ENCODE measurements at places on chromosomes 6 and 20.

- no peak for DNase-seq
These were observed 66.1 kb upstream of the EMILIN3 start for GRCh38 chr20:41432746-41433145.

DNA sequence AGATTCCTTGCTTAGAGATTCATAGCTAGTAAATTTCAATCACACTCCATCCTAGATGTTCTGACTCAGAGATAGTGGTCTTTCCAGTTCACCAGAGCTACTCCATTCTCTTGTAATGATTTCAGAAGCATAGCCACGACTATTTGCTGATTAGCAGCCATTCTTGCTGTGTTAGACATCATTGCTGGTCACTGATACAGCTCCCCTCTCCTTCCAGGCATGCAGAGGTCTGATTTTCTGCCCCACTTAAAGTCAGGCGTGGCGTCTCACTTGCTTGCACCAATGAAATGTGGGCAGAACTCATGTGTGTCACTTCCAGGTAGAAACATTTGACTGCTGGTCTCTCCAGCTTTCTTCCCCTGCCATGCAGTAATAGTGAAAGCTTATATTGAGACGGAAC lies 168.9 kb upstream of the JARID2 start:
- no peak for DNase-seq

GRCh38 chr6:163099621-163100171 lies 314.8 kb upstream of the QKI start:
- DNase-seq: no peak

GRCh38 chr6:169251371-169251802 lies 2.3 kb downstream of the THBS2 start:
- no peak for DNase-seq

- no peak for DNase-seq
These were observed 6.2 kb downstream of the TREML1 start for GRCh38 chr6:41147917-41148316.

DNA sequence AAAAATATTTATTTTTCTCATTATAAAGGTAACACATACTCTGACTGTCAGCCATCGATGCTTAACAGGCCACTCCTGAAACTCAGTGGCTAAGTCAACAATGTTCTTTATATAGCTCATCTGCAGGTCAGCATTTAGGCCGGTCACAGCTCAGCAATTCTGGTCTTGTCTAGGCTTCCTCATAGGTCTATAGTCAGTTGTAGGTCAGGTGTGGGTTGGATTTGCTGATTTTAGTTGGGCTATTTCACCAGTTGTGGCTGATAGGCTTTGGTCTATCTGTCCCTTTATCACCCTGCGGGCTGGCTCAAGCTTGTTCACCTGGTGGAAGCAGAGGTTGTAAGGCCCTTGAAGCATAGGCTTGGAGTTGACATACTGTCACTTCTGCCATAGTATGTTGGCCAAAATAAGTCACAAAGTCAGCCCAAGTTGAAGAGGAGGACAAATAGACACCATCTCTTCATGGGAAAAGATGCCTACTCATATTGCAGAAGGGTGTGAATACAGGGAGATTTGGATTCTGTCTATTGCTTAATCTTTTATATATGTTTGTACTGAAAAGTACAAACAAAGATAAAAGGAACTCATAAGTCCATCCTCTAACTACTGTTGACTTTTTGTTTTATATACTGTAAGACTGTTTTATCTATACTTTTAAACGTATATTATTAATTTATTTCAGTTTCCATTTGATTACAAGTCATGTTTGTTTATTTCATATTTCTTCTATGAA lies 75.0 kb downstream of the BCKDHB start:
- DNase-seq: no peak

DNA sequence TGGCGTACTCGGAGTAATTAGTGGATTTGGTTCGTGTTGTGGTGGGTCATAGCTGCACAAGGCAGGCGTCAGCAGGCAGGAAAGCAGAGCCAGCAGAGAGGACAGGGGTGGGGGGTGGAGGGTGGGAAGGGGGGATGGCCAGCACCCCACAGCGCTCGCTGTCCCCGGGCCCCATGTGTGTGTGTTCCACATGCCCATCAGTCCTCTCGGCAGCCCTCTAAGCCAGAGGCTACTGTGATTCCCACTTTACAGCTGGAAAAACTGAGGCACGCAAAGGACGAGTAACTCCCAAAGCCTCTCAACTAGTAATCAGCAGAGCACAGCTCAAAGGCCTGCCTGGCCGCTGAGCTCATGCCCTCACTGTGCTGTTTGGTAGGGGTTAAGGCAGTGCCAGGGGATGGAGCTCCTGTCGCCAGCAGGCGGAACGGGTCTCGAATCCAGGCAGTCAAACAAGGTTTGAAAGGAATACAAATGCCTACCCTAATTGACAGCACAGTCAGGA lies 175.2 kb downstream of the ZDHHC14 start:
- DNase-seq: no peak

- no peak for DNase-seq
These were observed 29.0 kb downstream of the MAS1 start for GRCh38 chr6:159919800-159920199.

DNA sequence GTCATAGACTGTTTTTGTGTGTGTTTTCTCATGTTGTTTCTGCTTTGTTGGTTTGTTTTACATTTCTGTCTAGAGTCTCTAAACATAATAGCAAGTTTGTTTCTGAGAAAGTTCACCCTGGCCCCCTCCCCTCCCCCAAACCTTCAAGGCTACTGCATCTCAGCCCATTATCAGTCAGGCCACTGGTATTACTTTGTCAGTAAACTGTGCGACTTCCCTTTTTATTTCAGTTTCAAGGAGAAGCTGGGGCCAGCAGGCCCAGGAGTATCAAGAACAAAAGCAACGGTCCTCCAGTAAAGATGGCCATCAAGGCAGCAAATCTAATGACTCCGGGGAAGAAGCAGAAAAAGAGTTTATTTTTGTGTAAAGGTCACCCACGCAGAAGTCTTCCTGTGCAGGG lies 32.8 kb upstream of the SCGN start:
- DNase-seq: no peak

DNA sequence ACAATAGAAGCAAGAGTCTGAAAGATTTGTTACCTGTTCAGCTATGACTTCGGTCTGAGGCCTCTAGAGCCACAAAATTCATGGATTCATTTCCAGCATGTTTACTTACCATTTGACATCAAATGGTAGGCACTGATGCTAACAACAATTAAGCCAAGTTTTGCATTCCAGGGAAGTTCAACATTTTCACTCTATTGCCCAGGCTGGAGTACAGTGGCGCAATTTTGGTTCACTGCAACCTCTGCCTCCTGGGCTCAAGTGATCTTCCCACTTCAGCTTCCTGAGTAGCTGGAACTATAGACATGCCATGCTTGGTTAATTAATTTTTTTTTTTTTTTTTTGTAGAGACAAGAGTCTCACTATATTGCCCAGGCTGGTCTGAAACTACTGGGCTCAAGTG lies 114.1 kb upstream of the SGK1 start:
- DNase-seq: no peak

DNA sequence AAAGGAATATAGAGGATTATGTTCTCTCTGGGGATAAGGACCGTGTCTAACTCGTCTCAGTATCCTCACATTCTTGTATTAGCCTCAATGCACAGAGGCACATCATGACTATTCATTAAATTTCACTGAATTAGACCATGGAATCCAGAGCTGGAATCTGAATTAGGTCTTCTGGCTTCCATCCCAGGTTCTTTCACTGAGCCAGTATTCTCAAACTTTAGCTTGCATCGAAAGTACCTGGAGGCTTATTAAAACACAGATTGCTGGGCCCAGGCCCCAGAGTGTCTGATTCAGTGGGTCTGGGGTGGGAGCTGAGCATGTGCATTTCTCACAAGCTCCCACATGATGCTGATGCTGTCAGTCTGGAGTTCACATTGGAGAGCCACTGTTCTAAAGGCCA lies 142.0 kb downstream of the UST start:
- DNase-seq: no peak

- no peak for DNase-seq
These were observed 18.8 kb downstream of the ZKSCAN3 start for GRCh38 chr6:28368522-28368921.

- no peak for DNase-seq
These were observed 225.5 kb downstream of the BCKDHB start for GRCh38 chr6:80331974-80332373.

DNA sequence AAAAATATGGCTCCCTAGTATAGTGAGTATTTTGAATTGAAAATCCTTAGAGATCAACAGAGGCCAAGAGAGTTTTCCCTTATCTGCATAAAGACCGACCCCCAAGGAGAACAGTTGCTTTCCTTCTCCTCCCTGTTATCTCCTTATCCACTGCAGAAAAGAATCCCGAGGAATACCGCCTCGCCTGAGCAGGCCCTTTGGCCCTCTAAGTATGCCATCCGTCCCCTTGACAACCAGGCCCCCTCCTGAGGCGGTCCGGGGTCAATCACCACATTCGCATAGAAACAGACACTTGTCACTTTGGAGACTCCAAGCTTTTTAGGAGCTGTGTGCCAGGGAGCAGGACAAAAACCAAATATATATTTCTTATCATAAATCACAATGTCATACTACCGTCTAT lies 15.9 kb upstream of the GGTLC1 start:
- DNase-seq: no peak

DNA sequence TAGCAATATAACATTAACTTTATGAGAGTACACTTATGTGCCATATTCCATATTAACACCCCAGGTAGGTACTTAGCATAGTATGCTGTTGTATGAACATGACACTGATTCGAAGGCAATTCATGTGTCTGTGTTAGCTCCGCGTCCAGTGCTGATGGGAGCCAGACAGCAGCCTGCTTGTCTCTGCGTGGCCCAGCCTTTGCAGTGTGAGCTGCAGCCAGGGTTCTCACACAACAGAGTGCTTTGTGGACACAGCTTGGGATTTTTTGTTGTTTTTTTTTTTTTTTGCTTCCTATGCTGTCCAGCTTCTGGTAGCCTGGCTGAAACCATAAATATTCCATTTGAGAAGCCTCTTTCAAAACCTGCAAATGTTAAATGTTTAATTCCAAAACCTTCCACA lies 350.9 kb downstream of the SMOC2 start:
- no peak for DNase-seq

- no peak for DNase-seq
These were observed 1252.8 kb upstream of the GJE1 start for GRCh38 chr6:140879946-140880345.

DNA sequence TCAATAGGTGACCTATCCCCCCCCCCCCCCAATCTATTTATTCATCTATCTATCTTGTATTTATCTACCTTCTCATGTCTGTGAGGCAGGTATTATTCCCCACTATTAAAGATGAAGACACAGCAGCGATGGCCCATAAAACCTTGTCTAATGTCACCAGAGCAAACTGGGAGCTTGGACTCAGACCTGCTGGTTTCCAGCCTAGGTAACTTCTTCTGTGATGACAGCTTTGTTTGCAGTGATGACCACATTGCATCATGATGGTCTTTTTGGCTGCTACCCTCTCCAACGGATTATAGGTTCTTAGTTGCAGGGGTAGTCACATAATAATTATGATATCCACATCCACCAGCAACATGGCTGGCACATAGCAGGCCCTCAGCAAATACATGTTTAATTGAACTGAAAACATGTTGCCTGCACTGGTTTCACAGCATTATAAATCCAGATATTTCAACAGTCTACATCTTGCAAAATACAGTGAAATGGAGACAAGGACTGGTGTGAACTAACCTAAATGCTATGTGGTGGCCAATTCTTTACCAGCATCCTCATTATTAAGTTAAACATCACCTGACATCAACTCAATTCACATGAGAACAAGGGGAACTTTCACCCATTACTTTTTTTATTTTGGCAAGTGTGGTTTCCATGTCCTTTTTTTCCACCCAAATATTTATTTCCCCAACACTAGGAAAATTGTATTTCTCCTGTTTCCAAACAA lies 712.5 kb upstream of the NRSN1 start:
- DNase-seq: no peak

DNA sequence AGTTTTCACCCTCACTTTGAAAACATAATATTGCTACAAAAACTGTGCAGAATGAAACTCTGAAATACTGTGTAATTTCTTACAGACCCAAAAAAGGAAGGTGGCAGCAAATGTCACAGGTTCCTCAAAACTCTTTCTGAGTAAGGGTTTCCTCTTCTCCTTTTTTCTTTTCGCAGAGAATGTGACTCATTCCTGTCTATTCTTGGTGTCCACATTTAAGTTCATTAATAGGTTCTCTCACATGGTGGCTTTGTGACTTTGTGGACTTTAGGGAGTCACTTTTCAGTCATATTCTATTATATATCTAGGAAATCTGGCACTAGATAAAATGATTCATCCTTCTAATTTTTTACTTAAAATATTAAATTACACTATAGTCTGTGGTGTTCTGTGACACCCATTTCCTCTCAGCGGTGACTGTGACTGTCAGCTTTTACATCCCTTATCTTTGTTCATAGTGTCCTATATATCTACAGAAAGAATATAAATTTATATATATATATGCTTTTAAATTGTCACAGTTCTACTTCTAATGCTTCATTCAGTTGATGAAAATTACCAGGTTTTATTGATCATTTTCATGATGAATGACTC lies 126.8 kb upstream of the HCRTR2 start:
- DNase-seq: no peak

GRCh38 chr6:139877828-139878405 lies 503.5 kb upstream of the CITED2 start:
- DNase-seq: no peak

- no peak for DNase-seq
These were observed 51.4 kb downstream of the TGM2 start for GRCh38 chr20:38113401-38114325.

DNA sequence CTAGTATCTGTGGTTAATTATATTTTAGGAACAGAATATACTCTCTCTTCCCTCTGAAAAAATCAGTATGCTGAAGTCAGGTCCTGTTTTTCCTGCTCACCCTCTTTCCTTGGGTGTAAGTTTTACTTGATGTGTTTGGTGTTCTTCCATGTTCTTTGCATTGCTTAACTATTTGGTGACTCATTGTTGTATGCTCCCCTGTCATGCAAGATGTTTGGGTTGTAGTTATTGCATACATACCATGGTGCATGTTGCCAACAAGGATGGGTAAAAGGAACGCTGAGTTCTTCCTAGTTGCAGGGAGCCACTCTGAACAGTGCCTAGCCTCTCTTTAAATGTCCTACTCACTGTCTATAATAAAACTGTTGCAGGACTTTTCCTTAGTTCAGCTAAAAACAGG lies 207.9 kb upstream of the LAMP5 start:
- no peak for DNase-seq

All from stimulated activated naive CD8-positive, alpha-beta T cell treated with anti-CD3 and anti-CD28 coated beads, Interleukin-15, amount 100 ng/mL, for 72 hours (primary cell).